ENCODE measurements at places on chromosomes 2 and 18.

DNA sequence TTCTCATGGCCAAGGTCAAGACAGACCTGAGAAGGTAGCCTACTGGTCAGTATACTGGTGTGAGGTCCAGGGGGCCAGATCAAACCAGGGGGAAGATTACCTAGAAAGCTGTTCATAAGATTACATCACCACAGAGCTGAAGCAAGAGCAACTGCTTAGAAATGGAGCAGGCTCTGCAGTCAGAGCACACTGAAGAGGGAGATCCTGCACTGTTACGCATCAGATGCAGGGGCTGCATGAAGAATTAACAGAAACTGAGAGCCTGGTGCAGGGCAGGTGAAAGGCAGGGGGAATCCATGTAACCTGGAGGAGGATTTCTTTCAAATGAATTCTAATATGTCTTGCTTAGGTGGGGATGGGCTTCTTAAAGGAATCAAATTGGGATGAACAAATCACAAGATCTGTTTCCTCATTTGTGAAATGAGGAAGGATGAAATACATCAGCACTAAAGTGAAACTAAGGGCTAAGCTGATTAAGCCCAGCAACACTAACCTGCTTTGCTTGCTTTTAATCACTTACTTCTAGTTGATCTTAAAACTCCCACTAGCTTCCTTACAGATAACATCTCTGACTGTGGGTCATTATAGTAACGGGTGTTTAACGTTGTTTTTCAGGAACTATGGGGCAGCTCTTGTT lies 74.3 kb upstream of the ADAM23 start:
- DNase-seq: no peak

DNA sequence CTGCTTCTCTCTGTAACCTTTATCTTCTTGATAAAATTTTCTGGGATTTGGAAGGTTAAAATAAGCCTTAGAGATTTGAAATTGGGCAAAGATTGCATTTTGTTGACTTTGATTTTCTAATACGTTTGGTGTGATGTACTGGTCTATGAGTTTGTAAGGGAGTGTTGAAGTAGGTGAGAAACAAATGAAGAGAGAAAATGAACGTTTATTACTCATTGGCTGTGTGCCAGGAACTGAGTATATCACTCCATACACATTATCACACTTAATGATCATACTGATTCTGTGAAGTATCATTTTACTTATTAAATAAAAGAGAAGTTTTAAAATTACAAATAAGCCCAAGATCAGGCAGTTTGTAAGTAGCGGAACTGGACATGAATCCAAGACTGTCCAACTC lies 795.1 kb upstream of the ZEB2 start:
- no peak for DNase-seq

GRCh38 chr2:237064203-237065070 lies 21.3 kb upstream of the COPS8 start:
- no peak for DNase-seq

- DNase-seq: no peak
Measured at GRCh38 chr2:47309952-47310800, 92.8 kb upstream of the MSH2 start.

GRCh38 chr2:145352484-145352883 lies 832.6 kb upstream of the ZEB2 start:
- DNase-seq: no peak

- no peak for DNase-seq
Measured at GRCh38 chr18:63237881-63238692, 81.5 kb downstream of the BCL2 start.

DNA sequence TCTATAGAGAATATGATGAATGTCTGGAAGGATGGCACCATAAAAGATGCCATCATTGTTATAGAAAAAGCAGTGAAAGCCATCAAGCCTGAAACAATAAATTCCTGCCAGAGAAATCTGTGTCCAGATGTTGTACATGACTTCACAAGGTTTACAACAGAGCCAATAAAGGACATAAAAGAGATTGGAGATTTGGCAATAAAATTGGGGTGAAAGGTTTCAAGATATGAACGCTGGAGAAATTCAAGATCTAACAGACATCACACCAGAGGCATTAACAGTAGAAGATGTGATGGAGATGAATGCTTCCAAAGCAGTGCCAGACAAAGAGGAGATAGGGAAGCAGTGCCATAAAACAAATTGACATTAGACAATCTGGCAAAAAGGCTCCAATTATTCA lies 518.8 kb upstream of the ACVR2A start:
- no peak for DNase-seq

DNA sequence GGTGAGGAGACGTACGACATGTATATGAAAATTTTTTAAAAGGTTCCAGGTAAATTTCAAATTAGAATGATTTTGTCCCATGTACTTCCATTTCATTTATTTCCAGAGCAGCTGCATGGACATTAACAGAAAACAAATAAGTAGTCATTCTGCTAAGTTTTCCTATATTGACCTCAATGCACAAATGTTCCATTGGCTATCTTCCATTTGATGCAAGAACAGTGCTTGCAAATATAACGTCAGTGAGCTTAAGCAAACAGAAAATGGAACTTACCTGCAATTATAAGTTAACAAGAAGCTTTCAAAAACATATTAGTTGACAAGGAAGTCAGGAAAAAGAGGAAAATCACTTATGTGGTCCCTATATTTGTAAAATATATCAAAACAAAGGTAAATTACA lies 16.6 kb downstream of the PAIP2B start:
- DNase-seq: no peak

All from activated naive CD8-positive, alpha-beta T cell treated with anti-CD3 and anti-CD28 coated beads, Interleukin-2, amount 50 U/mL, for 16 hours (primary cell).